Fibroblast of lung (primary cell): ENCODE measurements at places on chromosomes 13 and 19. TPM values are rescaled to one million over a fixed set of nuclear protein-coding genes. Genes with fewer than 3 reads are reported as not detected.
A peak's percentile ranks its signal among the peaks of the same experiment; 100 is the strongest.

The ADPRHL1 gene
- 1.5 TPM in 2 replicates for total RNA-seq

The TNFRSF19 gene
- 214 and 330 TPM in 2 replicates for total RNA-seq

GRCh38 chr13:18948012-18948663 is 233.5 kb downstream of the TUBA3C start:
- no peak for DNase-seq

DNA sequence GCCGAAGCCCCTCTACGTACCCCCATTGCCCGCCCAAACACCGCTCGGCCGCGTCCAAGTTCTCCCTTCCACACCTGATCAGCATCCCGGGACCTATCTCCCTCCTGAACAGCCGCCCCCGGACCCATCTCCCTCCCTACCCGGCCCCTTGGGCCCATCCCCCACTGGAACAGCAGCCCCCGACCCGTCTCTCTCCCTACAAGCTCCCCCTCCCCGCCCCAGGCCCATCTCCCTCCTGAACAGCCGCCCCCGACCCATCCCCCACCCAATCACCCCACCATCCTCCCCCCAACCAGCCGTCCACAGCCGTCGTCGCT is 610 bp downstream of the ZSCAN1 start:
- DNase-seq = no peak

The KLK1 gene
- not detected in 2 replicates for total RNA-seq

- no peak for DNase-seq
These were observed 1248.9 kb downstream of the SLITRK5 start for GRCh38 chr13:88919970-88920628.

- peak; percentile 65 for DNase-seq
These were observed 36.5 kb upstream of the MRI1 start for GRCh38 chr19:13727798-13728197.

DNA sequence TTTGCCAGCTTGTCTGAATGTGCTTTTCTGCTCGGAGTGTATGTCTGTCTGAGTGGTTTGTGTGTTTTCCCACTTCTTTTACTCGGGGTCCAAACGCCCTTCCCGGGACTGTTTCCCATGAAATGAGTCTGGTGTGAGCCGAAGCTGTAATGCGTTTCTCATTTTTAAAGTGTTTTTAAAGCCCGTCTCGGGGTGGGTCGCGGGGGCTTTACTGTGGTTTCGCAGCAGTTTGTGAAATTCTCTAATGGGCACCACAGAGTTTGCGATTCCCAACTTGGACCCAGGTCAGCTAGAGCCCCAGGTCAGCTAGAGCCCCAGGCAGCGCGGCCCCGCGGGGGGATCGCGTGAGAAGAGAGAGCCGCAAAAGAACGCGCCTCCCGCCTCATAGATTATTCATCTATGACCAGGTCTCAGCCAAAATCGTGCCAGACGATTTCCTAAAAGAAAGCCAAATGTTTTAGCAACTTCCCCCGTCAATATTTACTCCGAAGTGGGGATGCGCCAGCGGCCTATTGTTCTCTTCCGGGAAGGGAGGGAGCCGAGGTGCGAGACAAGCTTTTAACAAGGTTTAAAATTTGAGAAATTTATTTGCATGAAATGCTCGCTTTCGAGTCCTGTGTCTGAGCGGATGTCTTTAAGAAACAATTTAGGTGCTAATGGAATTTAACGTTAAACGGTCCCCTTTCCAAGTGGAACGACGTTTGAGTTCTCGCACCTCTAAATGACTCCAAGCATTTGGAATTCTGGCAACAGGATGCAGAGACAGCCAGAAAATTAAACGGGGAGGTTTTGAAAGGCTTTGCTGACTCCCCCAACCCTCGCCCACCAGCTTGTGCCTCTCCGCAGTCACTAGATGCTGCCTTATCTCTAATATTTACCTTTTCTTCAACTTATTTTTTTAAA is 2.2 kb downstream of the ZIC2 start:
- no peak for DNase-seq

The ZNF880 gene
- total RNA-seq = 24.8 and 25.9 TPM in 2 replicates

The ZNF480 gene
- 4.9 and 5.9 TPM in 2 replicates for total RNA-seq

The MYH14 gene
- not detected in 2 replicates for total RNA-seq

- DNase-seq = peak; percentile 55
These were observed 38.2 kb downstream of the PDS5B start for GRCh38 chr13:32624441-32624840.

DNA sequence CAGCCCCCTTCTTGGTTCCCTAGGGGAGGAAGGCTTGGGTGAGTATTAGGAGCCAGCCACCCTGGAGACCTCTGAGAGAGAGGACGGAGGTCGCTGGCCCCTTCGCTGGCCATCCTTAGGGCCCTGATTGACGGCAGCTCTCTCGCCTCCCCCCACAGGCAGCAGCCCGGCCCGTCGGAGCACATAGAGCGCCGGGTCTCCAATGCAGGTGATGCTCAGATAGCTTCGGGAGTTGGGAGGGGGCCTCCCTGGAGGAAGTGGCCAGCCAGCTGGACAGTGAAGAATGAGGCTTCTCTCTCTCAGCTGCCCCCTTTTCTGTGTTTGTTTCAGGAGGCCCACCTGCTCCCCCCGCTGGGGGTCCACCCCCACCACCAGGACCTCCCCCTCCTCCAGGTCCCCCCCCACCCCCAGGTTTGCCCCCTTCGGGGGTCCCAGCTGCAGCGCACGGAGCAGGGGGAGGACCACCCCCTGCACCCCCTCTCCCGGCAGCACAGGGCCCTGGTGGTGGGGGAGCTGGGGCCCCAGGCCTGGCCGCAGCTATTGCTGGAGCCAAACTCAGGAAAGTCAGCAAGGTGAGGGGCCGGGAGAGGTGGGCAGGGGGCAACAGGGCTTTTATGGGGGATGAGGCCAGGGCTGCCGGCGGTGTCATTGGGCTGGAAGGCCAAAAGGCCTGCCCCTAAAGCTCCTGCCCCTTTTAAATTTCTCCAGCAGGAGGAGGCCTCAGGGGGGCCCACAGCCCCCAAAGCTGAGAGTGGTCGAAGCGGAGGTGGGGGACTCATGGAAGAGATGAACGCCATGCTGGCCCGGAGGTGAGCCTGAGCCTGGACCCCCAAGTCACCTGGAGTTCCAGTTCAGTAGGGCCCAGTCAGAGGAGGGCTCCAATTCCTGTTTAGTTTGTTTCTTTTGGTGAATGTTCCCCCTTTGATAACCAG is 15.0 kb downstream of the VASP start:
- no peak for DNase-seq

DNA sequence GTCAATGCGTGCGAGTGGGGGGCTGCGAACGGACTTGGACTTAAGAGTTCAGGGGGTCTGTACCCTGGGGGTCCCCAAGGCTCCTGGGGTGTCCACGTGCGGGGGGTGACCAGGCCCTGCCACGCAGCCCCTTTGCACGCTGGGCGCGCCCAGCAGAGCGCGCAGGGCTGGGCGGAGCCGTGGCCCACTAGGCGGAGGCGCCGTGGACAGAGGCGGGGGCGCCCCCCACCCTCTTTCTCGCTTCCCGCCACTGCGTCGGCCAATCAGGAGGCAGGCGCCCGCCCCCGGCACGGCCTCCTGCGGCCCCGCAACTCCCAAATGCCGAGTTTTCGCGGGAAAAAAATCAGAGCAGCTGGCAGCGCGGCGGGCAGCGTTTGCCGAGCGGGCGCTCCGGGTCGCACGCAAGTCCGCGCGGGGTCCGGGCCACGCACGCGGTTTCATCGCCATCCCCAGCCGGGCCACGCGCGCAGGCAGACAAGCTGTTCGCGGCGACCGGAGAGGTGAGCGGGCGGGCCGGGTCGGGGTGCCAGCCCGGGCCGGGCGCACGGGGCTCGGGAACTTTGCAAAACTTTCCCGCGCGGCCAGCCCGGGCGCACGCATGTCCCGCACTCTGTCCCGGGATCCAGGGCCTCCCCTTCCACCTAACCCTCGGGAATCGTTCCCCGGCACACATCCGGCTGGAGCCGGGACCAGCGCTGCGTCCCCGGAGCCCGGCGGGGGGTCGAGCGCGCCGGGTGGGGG is at the start of gene UHRF1:
Gene UHRF1 (plus strand): TSS at position 346 of the 741 bp plus-strand sequence. CDS start 1,385 bp downstream, outside the sequence.
- DNase-seq = no peak

The IGFL3 gene
- total RNA-seq = not detected in 2 replicates

GRCh38 chr19:27717825-27718224 is 1495.1 kb downstream of the UQCRFS1 start:
- no peak for DNase-seq

DNA sequence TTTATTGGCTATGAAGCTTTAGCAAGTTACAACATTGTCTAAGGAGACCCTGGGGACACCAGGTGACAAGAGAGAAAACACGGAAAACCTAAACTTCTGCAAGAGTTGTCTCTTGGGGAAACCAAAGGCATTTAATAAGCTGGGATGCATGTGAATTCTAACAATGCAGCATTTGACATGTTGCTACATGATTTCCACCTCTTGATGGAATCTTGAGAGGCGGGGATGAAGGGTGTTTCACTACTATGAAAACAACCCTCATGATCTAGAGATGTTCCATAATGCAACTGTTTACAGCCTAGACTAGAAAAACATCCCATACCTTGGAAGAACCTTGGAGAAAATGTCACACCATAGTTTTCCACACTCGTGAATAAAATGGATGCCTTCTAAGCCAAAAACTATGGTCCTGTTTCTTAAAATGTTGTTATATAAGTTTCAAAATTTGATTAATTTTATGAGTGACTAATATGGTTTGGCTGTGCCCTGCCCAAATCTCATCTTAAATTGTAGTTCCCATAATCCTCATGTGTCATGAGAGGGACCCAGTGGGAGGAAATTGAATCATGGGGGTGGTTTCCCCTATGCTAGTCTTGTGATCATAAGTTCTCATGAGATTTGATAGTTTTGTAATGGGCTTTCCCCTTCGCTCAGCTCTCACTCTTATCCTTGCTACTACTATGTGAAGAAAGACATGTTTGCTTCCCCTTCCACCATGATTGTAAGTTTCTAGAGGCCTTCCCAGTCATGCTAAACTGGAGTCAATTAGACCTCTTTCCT is 164.6 kb downstream of the TNFSF13B start:
- DNase-seq = no peak

GRCh38 chr13:30692113-30692512 is 43.2 kb upstream of the ALOX5AP start:
- DNase-seq = no peak

DNA sequence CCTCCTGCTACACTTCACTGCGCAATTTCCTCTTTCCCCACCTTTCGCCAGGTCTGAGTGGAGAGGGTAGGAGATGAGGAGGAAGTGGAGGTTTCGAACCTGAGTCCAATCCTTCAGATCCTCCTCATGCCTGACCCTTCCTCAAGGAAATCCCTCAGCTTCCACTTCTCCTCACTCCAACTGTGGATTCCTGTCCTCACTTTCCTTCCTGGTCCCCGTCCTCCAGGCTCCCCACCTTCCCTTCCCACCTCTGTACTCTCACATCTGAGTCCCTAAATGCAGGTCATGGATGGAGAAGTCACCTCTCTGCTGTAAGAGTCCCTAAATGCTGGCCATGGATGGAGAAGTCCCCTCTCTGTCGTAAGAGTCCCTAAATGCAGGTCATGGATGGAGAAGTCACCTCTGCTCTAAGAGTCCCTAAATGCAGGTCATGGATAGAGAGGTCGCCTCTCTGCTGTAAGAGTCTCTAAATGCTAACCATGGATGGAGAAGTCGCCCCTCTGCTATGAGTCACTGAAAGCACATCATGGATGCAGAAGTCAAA is 3.1 kb downstream of the TMEM86B start:
- DNase-seq = no peak

The NUP58 gene
- total RNA-seq = 46.5 and 57.6 TPM in 2 replicates

GRCh38 chr13:52779103-52779502 is 39.5 kb upstream of the CNMD start:
- no peak for DNase-seq

The RFPL4A gene
- total RNA-seq = not detected in 2 replicates

- DNase-seq = no peak
These were observed 22.6 kb downstream of the RASL11A start for GRCh38 chr13:27293076-27293691.

GRCh38 chr13:36453516-36453915 is 21.2 kb downstream of the CCNA1 start:
- no peak for DNase-seq

The LILRA1 gene
- not detected in 2 replicates for total RNA-seq

DNA sequence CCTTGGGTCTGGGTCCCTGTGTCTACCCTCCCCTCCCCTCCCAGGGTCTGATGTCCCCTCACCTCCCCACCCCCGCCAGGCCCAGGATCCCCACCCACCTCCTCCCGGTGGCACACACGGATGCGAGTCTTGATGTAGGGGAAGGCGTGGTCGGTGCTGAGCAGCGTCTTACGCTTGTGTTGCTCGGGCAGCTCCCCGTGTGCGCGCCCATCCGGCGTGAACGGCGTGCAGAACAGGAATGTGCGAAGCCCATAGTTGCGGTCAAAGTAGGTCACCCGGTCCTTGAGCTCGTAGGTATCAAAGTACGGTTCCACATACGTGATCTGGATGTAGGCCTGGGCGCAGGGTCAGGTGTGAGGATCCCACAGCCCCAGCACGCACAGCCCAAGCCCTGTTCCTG is 4.4 kb upstream of the KANK2 start:
- DNase-seq = no peak

DNA sequence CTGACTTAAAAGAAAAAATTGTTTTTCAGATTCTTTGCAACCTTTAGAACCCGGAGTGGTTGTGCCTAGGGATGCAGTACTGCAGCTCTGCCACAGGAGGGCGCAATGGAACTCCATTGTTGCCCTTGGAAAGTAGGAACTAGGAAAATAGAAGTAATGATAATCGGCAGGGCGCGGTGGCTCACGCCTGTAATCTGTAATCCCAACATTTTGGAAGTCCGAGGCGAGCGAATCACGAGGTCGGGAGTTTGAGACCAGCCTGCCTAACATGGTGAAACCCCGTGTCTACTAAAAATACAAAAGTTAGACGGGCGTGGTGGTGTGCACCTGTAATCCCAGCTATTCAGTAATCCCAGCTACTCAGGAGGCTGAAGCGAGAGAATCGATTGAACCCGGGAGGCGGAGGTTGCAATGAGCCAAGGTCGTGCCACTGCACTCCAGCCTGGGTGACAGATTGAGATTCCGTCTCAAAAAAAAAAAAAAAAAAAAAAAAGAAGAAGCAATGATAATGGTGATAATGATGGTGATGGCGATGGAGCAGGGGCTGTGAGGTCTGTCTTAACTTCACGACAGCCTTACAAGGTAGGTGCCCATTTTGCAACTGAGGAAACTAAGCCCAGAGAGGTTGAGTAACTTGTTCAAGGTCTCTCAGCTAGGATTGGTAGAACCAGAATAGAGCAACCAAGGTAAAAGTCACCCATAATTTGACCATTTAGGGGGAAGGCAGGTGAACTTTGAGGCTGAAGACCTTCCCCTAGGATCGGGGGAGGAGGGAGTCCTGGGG is 5.5 kb upstream of the ADAMTS10 start:
- DNase-seq = peak; percentile 51

DNA sequence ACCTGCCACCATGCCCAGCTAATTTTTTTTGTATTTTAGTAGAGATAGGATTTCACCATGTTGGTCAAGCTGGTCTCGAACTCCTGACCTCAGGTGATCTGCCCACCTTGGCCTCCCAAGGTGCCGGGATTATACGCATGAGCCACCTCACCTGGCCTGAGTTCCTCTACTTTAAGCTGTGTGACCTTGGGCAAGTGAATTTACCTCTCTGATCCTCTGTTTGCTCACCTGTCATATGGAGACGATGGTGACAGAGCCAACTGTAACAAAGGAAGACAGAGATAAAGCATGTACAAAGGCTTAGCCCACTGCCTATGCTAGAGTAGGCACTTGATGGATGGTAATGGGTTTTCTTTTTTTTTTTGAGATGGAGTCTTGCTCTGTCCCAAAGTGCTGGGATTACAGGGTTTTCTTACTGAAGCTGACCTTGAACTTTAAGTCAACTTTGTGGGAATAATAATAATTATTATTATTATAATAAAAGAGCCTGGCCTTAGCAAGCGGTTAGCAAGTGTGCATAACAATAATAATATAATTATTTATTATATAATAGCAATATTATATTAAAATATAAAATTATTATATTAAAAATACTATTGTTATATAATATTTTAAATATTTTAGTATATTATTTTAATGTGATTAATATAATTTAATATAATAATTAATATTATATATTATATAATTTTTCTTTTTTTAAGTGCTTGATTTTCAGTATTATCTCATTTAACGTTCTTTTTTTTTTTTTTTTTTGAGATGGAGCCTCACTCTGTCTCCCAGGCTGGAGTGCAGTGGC is 1.3 kb upstream of the ACER1 start:
- no peak for DNase-seq
